ENCODE measurements at places on chromosomes 6 and 20.

DNA sequence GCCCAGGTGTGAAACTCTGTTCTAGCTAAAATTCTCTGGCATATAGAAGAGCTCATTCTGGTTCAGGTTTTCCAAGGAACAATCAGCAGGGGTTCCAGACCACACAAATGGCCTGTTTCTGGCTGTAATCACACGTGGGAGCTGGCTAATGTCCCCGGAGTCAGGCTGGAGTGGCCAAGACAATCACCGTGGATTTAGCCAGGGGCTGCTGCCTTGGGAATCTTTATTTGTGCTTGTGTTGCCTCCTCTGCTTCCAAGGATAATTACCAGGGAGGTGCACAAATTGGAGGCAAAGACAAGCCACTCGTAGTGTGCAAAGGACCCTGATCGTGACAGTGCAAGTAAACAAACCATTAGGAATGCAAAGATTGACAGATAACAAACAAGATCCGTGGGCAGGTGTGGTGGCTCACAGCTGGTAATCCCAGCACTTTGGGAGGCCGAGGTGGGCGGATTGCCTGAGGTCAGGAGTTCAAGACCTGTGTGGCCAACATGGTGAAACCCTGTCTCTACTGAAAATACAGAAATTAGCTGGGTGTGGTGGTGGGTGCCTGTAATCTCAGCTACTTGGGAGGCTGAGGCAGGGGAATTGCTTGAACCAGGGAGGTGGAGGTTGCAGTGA is 77.3 kb downstream of the KCNB1 start:
- DNase-seq: no peak

DNA sequence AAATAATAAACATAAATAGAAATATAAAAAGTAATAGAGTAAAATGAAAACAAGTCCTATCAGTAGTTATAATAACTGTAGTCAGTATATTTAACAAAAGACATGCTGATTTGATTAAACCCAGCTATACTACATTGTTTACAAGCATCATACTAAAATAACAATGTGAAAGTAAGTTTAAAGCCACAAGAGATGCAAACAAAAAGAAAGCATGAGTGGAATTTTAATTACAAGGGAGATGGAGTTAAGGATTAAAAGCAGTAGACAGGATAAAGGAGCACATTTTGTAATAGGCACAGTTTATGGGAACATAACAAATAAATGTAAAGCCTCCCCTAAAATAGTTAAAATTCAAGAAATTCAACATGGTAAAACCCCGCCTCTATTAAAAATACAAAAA is 41.5 kb downstream of the SENP6 start:
- no peak for DNase-seq

- DNase-seq: no peak
These were observed 4.0 kb downstream of the SLC32A1 start for GRCh38 chr20:38728191-38728781.

DNA sequence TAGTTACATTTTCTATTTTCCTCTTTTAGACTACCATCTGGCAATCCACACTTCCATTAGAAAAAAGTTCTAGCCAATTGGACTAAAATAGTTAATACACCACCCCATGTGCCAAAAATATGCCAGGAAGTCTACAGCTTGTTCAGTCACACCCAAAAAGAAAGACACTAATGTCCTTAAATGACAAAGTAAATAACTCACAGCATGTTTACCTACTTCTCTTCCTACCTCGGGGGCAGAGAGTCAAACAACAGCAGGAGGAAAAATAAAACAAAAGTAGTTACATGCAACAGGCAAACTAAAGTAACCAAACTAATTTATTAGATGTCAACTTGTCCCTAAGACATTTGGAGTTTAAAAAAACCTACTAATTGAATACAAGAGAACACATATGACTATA is 57.0 kb downstream of the UBE3D start:
- no peak for DNase-seq

- DNase-seq: no peak
These were observed 546 bp downstream of the CRNKL1 start for GRCh38 chr20:20051767-20052073.

DNA sequence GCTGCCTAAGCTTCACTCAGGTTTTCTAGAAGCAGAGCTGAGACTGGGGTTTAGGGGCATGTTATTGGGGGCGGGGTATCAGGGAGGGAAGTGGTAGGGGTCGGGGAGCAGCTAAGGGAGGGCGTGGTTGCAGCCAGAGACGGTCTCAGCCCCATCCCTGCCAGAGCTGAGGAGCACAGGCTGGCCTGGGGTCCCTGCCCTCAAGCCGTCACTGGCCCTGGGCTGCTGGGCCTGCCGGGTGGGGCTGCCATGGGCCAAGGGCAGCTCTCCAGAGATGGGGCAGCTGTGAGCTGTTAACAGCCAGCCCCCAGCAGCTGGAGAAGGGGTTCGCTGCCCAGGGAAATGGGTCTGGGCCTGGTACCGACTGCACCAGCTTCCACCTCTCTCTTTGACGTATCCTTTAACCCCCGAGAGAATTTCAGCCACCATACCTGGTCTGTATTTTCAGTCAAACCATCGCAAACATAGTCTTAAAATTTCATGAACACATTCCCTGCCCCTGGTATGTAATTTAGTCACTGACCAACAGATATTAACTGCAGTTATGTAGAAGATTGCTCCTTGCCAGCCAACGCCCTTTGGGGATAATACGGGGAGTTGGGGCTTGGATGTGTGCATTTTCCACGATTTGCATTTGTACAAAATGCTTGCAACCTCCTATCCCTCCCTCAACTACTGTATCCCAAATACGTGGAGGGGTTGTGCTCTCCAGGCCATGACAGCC is 253.4 kb downstream of the TAF4 start:
- DNase-seq: no peak

- DNase-seq: no peak
These were observed 31.9 kb downstream of the PLCG1 start for GRCh38 chr20:41169162-41169690.

DNA sequence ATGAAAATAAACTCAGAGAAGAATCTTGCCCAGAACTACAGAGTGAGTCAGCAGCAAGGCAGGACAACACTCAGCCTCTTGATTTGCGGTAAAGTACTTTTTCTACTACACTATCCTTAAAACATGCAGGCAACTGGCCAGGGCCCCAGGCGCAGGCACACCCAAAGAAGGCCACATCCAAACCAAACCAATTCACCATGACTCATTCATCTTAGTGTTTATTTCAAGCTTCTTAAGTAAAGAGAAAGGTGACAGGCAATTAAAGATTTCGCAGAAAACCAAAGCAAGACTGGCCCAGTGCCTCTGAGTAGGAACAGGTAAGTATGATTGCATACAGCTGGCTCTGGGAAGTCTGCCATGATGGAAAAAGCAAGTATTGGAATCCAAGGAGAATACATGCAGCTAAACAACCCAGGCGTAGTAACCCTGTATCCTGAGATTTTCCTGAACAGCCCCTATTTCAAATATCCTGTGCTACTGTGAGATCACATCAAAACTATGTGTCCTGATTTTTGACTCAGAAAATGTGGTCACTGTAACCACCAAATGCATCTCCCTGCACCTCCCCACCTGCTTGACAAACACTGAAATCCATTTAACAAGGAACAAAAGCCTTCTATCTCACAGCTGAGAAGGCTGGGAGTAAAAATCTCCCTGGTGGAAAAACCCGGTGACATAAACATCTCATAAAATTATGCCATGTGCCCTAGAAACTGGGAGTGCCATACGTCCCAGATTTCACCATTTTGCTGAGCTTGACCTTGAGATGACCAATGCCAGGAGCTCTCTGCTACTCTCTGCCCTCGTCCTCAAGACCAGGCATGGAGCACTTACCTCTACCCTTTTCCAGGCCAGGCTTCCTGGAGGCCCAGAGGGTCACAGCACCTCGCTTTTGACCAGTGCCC is 12.4 kb downstream of the WFDC3 start:
- no peak for DNase-seq

DNA sequence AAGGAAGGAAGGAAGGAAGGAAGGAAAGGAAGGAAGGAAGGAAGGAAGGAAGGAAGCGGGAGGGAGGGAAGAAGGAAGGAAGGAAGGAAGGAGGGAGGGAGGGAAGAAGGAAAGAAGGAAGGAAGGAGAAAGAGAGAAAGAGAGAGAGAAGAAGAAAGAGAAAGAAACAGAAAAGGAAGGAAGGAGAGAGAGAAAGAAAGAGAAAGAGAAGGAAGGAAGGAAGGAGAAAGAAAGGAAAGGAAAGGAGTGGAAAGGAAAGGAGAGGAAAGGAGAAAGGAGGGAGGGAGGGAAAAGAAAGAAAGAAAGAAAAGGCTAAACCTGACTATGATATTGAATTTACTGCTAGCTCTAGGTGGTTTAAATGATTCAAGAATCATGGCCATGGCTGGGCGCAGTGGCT is 5.3 kb upstream of the ASIP start:
- no peak for DNase-seq

- DNase-seq: no peak
These were observed 497.4 kb upstream of the EPHA7 start for GRCh38 chr6:93916716-93917115.

DNA sequence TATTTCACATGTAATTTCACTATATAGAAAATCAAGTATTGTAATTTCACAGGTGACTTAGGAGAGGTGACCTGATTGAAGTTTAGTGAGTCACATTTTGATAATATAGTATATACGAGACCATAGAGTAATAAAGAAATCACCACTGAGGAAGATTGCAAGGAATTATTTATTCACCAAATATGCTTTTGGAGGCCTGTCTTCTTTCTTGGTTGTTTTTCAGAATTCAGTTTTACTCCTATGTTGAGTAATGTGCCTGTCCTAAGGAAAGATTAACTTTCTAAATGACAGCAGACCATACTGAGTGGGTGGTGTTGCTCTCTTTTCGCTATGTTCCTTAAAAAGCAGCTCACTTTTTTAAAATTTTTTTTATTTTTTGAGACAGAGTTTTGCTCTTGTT is 87.5 kb upstream of the FOXO3 start:
- DNase-seq: no peak
